NCI-H2081 (cell line): ENCODE measurements at places on chromosomes 12 and 14.

DNA sequence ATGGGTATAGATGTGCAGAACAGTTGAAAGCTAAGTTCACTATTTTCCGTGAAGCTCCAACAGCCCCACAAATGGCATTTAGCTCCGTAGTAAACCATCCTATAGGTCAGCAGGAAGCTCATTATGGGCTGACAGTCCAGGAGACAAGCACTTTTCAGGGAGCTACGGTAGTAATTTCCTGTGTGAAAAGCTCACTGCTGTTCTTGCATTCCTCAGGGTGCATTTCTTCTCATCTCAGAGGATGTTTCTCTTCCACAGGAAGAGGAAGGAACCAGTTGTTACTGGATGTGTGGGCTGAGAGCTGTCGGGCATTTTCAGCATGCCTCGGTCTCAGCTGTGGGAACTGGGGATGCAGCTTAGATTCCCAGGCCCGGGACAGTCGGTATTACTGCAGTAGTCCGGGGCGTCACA, 72.8 kb downstream of the GALNT4 start:
- no peak for DNase-seq

GRCh38 chr12:91968076-91968776, 177.4 kb downstream of the BTG1 start:
- DNase-seq: no peak

DNA sequence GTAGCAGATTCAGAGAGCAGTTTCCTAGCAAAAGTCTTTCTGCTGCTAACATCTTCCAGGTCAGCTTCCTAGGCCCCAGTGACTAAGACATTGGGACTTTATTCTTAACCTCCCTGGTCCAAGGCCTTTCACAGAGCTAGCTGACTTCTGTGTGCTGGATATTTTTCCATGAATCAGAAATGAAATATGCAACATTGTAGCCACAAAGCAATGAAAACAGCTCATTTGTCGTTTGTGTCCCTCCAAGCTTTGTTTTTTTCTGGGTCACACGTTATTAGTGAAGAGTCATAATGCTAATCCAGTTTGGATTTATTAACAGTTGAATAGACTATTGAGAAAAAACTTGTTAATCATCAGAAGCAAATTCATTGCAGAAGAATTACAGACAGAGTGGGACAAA, 82.4 kb downstream of the ARF6 start:
- no peak for DNase-seq

GRCh38 chr14:23694949-23695663, 58.9 kb downstream of the DHRS2 start:
- DNase-seq: no peak

DNA sequence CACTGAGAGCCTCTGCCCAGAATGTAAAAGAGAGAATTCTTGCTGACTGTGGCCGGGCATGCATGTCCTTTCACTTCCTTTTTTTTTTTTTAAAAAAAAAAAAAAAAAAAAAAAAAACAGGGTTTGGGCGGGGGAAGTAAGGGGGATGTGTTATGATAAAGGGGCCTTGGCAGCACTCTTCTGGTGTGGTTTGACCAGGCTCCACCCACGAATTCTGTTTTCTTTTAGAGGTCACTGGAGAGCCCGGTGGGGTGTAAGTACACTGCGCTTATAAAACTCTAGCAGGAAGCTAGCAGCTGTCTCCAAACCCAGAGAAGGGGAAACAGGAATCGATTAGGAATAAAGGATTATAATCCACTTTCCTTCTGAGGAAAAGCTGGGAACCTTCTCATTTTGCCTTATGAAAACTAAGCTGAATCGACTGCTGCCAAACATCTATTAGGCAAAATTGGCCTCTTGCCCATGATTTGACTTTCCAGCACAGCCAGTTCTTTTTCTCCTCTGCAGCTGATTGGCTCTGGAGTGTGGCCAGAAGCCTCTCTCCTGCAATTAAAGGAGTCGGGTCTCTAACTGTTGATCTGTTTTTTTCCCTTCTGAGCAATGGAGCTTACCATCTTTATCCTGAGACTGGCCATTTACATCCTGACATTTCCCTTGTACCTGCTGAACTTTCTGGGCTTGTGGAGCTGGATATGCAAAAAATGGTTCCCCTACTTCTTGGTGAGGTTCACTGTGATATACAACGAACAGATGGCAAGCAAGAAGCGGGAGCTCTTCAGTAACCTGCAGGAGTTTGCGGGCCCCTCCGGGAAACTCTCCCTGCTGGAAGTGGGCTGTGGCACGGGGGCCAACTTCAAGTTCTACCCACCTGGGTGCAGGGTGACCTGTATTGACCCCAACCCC, 27.7 kb upstream of the HIGD1C start:
- DNase-seq: peak; percentile 93

DNA sequence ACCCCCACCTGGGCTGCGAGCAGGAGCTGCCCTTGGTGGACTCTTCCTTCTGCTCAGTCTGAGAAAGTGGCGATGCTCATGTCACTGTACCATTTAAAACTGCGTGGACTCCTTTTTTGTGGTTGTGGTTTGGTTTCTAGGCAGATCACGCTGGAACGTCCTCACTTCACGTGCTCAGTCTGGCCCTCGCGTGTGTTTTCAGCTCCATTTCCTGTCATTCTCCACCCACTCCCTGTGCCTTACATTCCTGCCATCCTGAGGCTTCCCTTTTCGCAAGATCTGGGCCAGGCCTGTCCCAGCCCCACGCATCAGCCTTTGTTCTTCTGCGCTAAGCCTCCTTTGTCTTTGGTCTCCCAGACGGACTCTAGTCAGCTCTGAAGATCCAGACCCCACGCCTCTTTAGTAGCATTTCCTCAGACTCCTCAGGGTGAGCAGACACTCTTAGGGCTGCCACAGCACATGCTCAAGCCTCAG, 105.4 kb downstream of the FBXL14 start:
- DNase-seq: no peak

DNA sequence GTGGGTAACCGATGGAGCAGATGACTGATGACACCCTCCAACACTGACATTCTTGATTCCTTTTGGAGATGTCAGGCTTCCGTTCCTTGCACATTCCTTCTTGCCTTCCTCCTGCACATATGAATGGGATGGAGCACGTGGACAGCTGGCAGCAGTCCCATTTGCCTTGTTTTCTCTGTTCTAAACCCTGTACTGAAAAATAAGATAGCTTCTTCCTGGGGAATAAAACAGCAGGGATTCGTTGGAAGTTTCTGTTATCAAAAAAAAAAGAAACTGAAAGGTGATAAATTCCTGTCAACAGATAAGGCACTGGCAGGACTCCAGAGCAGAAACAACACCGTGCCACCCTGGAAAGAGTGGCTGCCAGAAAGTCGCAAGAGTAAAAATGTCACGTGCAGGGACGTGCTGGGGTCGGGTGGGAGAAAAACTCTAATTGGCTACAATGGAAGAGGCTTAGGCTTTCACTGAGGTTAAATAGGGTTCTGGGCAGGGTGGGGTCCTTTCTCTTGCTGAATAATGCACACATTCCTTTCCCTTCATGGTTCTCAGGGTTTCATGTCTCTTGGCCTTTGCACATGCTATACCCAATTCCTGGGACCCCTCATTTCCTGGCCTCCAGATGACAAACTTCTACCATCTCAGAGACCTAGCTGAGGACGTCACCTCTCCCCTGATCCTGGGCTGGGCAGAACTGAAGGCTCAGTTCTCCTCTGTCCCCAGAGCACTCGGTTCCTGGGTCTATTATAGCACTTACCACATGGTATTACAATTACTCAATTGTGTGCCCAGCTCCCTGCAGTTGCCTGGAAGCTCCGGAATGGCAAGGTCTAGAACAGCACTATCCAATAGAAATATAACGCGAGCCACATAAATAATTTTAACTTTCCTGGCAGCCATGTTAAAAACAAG, 7.0 kb upstream of the NUAK1 start:
- DNase-seq: no peak

GRCh38 chr14:97250931-97251330, 453.7 kb downstream of the VRK1 start:
- no peak for DNase-seq

DNA sequence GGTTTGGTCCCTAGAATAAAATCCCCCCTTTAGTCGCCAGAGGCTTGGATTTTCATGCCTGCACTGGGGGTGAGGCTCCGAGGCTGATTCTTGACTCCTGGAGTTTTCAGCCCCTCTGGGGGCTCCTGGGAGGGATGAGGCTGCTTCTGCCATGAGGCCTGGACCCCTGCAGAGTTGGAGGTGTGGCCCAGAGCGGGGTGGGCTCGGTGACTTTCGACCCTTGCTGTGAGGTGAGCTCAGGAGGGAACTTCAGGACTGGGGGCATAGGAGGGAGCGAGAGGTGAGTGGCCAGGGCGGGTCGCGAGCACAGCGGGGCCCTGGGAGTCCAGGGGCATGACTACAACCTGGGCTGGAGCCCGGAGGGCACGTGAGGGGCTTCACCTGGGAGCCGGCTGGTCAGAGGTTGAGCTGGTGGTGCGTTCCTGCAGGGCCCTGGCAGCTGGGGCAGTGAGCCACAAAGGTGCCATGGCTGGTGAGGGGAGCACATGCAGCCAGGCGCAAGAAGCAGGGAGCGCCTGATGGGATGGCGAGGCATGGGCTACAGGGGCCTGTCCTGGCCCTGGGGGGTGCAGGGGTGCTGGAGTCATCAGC, 168.2 kb downstream of the KIF26A start:
- no peak for DNase-seq

- no peak for DNase-seq
Measured at GRCh38 chr12:3656946-3657622, 95.8 kb downstream of the CRACR2A start.

DNA sequence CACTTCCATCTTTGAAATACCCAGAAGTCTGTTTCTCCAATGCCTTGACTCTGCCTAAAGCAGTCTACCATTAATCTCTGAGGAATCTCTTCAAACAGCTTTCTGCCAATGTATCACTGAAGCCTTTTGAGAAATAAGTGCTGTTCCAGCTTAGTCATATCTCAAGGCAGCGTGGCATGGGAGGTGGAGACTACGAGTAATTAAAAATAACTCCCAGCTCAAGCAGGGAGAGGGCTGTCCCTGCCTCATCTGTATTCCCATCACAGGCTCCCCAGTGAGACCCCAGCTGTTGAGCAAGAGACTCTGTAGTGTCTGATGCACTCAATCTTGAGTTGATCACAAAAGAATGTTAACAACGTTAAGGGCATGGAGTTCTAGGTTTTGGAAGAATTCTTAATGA, 700.6 kb downstream of the DIO2 start:
- no peak for DNase-seq

GRCh38 chr12:6354495-6355393, 12.9 kb upstream of the TNFRSF1A start:
- no peak for DNase-seq

GRCh38 chr14:33564774-33565630, 385.9 kb downstream of the EGLN3 start:
- peak; percentile 39 for DNase-seq

DNA sequence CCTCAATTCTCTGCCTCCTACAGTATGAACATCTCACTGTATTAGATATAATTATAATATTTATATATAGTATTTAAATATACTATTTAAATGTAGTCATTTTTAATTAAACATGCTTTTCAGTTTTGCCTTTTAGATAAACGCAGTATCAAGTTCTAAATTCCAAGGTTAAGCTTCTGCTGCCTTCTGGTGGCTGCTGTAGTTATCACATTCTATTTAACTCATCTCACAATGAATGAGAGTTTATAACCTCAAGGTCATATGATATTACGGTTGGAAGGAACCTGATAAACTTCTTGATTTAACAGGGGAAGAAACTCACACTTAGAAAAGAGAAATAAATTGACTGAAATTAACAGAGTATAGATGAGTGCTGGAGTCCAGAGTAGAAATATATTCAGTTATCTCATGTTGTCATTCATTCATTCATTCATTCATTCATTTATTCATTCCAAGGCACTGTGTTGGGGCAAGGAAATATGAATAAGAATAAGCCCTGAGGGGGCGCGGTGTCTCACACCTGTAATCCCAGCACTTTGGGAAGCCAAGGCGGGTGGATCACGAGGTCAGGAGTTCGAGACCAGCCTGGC, 31.9 kb downstream of the GUCY2C start:
- DNase-seq: peak; percentile 33

- DNase-seq: no peak
Measured at GRCh38 chr12:52079576-52080402, at the start of gene SMIM41. TSS of gene SMIM41 (plus strand) at chr12:52079704. CDS start at chr12:52079780, 76 bp downstream.

- no peak for DNase-seq
Measured at GRCh38 chr12:92516277-92516600, 186.6 kb upstream of the PLEKHG7 start.

DNA sequence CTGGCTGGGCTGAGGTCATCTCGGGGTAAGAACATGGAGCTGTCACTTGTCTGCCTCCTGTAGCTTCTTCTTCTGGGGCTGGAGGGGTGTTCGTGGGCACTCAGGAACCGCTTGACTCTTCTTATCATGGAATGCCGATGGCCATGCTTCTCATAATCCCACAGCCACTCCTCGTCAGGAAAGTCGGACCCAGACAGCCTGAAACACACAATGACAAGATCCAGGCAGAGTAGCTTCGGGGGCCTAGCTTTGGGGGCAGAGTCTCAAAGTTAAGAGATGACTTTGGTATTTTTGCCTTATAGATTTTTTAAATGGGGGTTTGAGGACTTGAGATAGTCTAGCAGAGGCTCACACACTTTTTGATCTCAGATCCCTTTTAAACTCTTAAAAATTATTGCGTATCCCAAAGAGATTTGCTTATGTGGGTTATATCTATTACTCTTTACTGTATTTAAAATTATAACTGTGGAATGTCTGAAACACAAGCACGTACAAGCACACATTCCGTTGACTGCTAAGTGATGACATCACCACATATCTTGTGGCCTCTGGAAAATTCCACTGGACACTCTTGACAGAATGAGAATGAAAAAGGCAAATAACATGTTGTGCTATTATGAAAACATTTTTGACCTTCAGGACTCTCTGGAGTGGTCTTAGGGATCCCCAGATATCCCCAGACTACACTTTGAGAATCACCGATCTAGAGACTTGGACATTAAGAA, 43.3 kb downstream of the BEST3 start:
- no peak for DNase-seq

GRCh38 chr14:63046339-63047268, 1.3 kb upstream of the KCNH5 start:
- peak; percentile 27 for DNase-seq

DNA sequence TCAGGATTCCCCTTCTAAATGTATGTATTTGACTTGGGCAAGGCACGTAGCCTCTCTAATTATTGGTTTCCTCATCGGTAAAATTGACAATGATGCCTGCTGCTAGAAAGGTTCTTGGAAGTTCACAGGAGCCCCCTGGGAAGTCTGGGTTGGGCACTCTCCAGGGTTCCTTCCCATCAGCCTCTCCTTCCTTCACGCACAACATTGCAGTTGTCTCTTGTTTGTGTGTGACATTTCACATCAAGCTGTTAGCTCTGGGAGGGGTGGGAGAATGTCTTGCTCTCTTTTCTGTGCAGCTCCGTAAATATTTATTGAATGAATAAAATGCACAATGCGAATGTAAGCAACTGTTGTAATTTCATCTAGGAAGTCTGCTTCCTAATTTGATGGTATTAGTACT, 153.2 kb upstream of the PRICKLE1 start:
- DNase-seq: peak; percentile 11

DNA sequence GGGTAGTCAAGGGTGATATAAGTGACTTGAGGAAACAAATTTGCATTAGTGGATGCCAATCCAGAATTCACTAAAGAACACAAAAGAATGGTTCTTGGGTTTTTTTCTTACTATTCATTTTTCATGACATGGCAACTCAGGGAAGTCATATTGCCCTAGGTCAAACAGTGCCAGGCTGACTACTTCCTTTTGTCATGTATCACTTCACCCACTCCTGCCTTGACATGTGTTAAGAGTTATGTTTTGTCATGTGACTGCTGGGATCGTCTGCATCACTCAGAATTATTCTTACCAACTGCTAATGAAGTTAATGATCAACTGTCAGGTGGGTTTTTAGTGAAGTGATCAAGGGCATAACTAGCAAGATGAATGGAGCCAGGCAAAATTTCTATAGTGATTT, 74.2 kb downstream of the PRORP start:
- DNase-seq: no peak

- DNase-seq: no peak
Measured at GRCh38 chr12:94641283-94641682, 9.1 kb downstream of the TMCC3 start.
